T-helper 17 cell (primary cell): ENCODE measurements at places on chromosomes 1 and 21. TPM values are rescaled to one million over a fixed set of nuclear protein-coding genes. Genes with fewer than 3 reads are reported as not detected.

Gene GNG4
- total RNA-seq, result not detected

DNA sequence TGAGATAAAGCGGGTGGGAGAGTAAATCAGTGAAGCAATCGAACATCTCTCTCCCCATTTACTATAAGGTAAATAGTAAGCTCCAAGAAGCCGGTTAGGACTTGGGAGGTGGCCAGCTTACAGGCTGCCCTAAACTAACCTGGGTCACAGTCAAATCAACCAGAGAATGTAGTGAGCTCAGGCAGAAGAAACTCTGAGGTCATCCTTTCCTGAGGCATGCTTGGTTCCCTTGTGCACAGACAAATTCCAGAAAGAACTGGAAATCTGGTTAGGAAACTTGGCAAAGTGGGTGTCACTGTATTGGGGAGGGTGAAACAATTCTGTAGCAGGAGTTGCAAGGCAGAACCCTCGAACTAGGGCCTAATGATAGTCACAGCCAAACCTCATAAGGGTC, 72.5 kb downstream of the NTMT2 start:
- no peaks in the 10 kb centered on the region for H3K36me3 ChIP-seq
- H3K4me3 ChIP-seq, result no peak overlapping the region
- no peak for DNase-seq
- H3K27me3 ChIP-seq, result peaks cover 26% of the 10 kb centered on the region
- no peak overlapping the region for H3K27ac ChIP-seq
- peaks cover 4% of the 10 kb centered on the region for H3K4me1 ChIP-seq

- no peaks in the 10 kb centered on the region for H3K27me3 ChIP-seq
- no peak overlapping the region for H3K4me3 ChIP-seq
- H3K27ac ChIP-seq, result no peak overlapping the region
- no peak for DNase-seq
- peaks cover 2% of the 10 kb centered on the region for H3K36me3 ChIP-seq
These were observed 9.8 kb downstream of the MIXL1 start for GRCh38 chr1:226233293-226233692.

Gene ZFP69
- total RNA-seq, result 3.1 TPM

Gene LCE3E
- not detected for total RNA-seq

- no peaks in the 10 kb centered on the region for H3K36me3 ChIP-seq
- H3K4me1 ChIP-seq, result no peaks in the 10 kb centered on the region
- H3K4me3 ChIP-seq, result no peak overlapping the region
- DNase-seq, result no peak
- H3K27me3 ChIP-seq, result no peaks in the 10 kb centered on the region
These were observed 827.1 kb upstream of the B3GALT2 start for GRCh38 chr1:194013561-194013960.
